SW480 (cell line): ENCODE measurements at places on chromosomes 7 and 10.

GRCh38 chr7:22594020-22594419, 94.0 kb upstream of the STEAP1B start:
- DNase-seq: no peak

- no peak for DNase-seq
These were observed 4.3 kb upstream of the CXCL12 start for GRCh38 chr10:44389150-44389549.

- DNase-seq: peak; percentile 76
These were observed 276.5 kb downstream of the MAGI2 start for GRCh38 chr7:79176859-79177477.

DNA sequence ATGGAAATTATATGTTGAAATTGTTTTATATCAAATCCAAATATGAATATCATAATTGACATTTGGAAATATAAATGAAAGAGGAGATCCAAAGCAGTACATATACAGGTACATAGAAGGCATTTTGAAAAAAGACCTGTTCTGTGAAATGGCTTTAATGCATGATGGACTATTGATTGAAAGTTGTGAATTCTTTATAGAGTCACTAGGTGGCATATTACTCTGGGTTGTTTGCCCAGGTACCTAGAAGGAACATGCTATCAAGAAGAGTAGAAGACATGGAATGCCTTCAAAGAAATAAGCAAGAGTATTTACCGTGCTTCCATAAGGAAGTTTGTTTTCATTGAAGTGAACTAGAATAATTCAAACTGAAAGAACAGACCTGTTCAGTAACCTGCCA, 160.0 kb upstream of the ANK3 start:
- DNase-seq: peak; percentile 62

DNA sequence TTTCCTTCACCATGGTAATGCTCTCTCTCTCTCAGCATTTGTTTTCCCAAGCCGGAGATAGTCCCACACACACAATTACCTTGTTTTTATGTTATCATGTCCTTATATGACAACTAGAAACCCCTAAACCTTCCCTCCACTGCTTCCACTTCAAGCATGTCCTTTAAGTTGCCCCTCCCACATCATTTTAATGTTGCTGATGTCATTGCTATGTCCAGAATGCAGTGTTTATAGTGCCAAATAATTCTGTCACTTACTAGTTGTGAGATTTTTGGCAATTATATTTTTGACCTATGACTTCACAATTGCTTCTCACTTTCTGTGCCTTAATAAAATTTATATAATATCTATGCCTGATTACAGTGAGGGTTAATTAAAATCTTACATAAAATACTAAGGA, 645.9 kb downstream of the XPNPEP1 start:
- DNase-seq: no peak
